ENCODE measurements at places on chromosomes 6 and 20.

DNA sequence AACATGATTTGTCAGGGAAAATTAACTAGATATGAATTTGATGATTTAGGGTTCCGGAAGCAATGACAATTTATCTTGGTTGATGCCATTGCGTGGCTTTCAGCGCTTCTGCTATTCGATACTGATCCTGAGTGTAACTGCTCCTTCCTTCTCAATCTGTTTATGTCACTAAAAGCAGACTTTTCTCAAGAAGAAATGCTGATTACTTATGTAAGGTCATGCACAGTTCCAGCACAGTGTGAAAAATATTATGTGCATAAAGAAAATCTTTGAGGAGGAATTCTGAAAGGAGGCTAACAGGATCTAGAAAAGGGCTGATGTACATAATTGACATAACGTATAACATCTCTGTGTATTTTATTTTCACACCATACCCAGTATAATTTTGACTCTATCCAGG is 336.6 kb downstream of the PACRG start:
- H3K36me3 ChIP-seq = no peaks in the 10 kb centered on the region
- H3K27ac ChIP-seq = no peak overlapping the region
- no peaks in the 10 kb centered on the region for H3K4me1 ChIP-seq
- H3K27me3 ChIP-seq = no peaks in the 10 kb centered on the region
- no peak for DNase-seq

DNA sequence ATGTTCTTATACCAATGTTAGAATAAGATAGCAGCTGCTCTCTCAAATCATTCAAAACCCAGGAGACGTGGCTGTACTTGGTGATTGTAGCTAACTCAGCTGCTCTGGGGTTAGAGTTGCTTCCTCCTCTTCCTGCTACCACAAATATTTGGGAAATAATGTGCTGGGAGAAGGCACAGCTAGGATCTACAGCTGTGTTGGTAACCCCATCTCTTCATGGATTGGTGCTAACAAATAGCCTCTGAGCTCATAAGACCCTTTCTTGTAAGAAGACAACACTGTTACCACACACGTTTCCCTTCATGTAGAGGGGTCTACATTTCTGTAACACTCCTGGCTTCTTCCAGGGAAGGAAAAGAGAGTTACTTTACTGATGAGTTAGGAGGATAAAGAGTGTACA is 911.0 kb upstream of the CITED2 start:
- no peaks in the 10 kb centered on the region for H3K36me3 ChIP-seq
- H3K27me3 ChIP-seq = no peaks in the 10 kb centered on the region
- DNase-seq = peak; percentile 77
- H3K4me3 ChIP-seq = no peak overlapping the region

DNA sequence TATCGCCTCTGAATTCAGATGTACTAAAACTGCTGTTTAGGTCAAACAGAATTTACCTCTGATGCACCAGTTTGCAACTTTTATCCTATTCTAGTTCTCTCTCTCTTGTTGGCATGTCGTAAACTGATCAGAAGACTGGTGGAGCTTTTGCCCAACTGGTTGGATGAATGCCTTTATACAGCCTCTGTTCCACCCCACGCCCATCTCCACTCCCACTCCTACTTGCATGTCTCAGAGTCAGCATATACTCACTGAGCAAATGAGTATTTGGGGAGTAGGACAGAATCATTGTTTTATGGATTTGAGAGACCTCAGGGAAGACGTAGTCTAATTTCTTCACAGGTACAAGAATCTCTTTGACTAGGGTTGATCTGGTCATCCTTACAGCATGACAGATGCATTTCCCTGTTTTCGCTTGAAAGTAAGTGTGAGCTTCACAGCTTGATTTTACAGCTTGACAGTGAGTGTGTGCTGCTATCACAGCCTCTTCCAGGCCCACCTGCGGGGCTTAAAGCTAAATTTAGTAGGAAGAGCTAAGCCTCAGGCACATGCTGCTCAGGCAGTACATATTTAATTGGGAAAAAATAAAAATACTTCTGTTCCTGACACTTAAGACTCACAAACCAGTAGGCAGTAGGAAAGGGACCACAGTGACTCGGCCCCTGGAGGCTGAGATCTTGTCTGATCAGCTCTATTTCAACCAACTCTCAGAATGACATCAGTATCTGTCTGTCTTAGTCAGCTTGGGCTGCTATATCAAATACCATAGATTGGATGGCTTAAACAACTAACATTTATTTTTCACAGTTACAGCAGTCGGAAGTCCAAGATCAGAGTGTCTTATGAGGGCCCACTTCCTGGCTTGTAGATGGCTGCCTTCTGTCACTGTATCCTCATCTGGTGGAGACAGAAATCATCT is 30.4 kb downstream of the TRMT6 start:
- DNase-seq = no peak
- H3K27me3 ChIP-seq = peaks cover 6% of the 10 kb centered on the region
- no peak overlapping the region for H3K4me3 ChIP-seq
- H3K27ac ChIP-seq = no peak overlapping the region
- H3K4me1 ChIP-seq = peaks cover 8% of the 10 kb centered on the region

DNA sequence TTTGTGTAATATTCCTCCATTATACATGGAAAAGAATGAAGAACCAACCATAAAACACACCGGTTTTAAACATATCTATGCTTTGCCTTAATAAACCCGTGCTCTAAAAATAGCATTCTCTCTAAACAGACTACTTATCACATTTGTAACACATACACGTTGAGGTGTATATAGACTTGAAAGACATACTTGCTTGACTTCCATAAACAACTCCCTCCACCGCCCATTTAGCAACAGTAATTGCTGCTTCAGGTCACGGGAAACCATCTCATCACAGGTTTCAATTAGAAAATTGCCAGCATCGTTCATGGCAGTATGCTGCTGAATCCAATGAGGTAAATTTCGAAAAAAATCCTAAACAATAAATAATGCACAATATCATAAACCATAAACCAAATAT is 174.0 kb downstream of the SYNE1 start:
- no peaks in the 10 kb centered on the region for H3K27me3 ChIP-seq
- no peak overlapping the region for H3K27ac ChIP-seq
- no peak for DNase-seq
- peaks cover 12% of the 10 kb centered on the region for H3K4me1 ChIP-seq
- H3K36me3 ChIP-seq = no peaks in the 10 kb centered on the region

GRCh38 chr6:142014515-142014914 is 118.2 kb upstream of the GJE1 start:
- H3K4me1 ChIP-seq = peaks cover 3% of the 10 kb centered on the region
- H3K27ac ChIP-seq = no peak overlapping the region
- peak; percentile 26 for DNase-seq
- H3K27me3 ChIP-seq = no peaks in the 10 kb centered on the region

- peak; percentile 34 for DNase-seq
- no peak overlapping the region for H3K27ac ChIP-seq
- no peaks in the 10 kb centered on the region for H3K27me3 ChIP-seq
- H3K4me1 ChIP-seq = no peaks in the 10 kb centered on the region
- no peak overlapping the region for H3K4me3 ChIP-seq
Observed at GRCh38 chr6:123380257-123380656, 256.5 kb downstream of the TRDN start.

All from SJCRH30 (cell line).